ENCODE measurements at places on chromosomes 5 and 9.

GRCh38 chr9:80874276-80874675 is 815.1 kb downstream of the TLE1 start:
- DNase-seq: no peak

DNA sequence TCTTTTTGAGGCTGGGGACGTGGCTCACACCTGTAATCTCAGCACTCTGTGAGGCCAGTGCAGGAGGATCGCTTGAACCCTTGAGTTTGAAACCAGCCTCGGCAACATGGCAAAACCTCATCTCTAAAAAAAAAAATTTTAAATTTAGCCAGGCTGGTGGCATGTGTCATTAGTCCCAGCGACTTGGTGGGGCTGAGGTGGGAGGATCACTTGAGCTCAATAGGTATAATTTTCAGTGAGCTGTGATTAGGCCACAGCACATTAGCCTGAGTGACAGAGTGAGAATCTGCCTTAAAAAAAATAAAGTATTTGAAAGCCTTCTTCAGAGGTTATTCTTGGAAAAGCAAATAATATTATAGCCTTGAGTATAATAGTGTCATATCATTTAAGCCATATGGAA is 41.8 kb downstream of the NSD1 start:
- DNase-seq: no peak

GRCh38 chr9:131496844-131497405 is 5.8 kb upstream of the POMT1 start:
- no peak for DNase-seq

DNA sequence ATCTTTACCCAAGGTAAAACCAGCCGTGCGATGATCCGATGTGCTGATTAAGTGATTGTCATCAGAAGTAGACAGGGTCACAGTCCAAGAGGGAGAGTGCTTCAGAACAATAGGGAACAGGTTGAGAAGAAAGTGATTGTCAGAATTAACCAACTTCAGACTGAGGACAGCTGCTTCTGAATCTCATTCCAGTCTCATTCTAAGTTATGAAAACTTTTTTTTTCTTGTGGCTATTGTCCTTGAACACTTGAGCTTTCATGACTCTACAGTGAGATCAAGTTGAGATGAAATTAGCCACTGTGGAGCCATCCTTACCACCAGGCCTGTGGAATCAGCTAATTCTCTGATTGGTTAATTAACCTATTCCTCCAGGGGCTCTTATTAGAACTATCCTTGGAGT is 159.9 kb upstream of the WWC1 start:
- DNase-seq: no peak

DNA sequence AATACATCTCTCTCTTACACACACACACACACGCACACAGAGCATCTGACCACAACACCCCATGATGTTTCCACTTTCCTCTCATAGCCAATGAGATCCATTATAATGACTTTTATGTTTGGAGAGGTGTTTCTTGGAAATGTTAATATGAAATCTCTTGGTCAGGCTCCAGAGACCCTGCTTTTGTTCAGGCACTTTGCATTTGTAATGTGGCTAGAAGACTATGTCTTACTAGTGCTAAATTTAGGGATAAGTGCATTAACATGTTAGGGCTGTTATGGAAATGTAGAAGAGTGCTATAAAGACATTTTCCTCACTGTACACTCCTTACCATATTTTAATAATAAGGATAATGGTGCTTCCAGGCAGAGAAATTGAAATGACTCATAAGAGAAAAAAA is 3.8 kb downstream of the CDH9 start:
- no peak for DNase-seq

- DNase-seq: no peak
Observed at GRCh38 chr5:34008802-34009201, 952 bp upstream of the AMACR start.

DNA sequence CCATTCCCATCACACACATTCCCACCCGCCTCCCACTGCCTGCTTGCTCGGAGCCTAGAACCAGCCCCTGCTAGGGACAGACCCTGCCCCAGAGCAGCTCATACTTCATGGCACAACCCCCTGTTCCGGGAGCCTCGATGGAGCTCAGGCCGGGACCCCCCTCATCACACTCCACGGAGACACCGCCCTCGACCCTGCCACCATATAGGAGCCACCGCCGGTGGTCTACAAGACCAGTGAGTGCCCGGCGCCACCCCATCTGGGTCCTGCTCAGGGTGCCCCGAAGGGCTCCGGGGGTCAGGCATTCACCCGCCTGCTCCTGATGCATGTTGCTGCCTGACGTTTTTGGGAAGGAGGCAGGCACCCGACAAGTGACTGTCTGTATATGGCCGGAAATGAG is 65.5 kb upstream of the RXRA start:
- DNase-seq: no peak

GRCh38 chr9:123784518-123784917 is 145.4 kb downstream of the DENND1A start:
- DNase-seq: no peak

DNA sequence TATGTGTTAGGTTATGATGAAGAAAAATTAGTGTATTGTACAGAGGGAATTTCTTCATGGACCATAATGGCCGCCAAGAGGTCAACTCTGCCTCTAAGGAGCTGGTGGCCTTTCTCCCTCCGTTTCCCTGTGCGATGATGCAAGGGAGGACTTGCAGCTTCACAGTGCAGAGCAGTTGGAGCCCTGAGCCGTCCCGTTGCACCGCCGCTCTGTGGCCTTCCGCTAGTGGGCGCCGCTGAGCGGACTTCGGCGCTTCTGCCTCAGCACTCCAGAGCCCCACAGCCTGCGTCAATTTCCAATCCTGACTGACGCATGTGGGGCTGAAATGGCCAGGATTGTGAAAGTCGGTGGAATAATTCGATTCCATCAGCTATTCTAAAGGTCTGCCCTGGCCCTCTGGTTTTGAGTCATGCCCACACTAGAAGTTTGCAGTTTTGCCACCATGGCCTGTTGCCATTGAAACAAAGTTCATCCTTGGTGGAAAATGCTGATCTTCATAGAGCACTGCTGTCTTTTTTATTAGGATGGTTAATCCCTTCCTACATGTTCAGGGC is 22.7 kb upstream of the LECT2 start:
- DNase-seq: peak; percentile 20

GRCh38 chr5:149636861-149637246 is 55.6 kb downstream of the ARHGEF37 start:
- peak; percentile 32 for DNase-seq

GRCh38 chr9:20023961-20024571 is 235.2 kb upstream of the SLC24A2 start:
- DNase-seq: no peak

- no peak for DNase-seq
Observed at GRCh38 chr9:101138509-101138908, 110.0 kb downstream of the PLPPR1 start.

GRCh38 chr5:40441733-40442132 is 238.0 kb upstream of the PTGER4 start:
- no peak for DNase-seq

- no peak for DNase-seq
Observed at GRCh38 chr9:16413509-16414016, 456.9 kb downstream of the BNC2 start.

Data from activated CD8-positive, alpha-beta memory T cell treated with anti-CD3 and anti-CD28 coated beads for 48 hours (primary cell).